ENCODE measurements at places on chromosomes 1 and 21.
A peak's percentile ranks its signal among the peaks of the same experiment; 100 is the strongest.

GRCh38 chr1:71193153-71193552, 112.3 kb upstream of the ZRANB2 start:
- no peak for DNase-seq

DNA sequence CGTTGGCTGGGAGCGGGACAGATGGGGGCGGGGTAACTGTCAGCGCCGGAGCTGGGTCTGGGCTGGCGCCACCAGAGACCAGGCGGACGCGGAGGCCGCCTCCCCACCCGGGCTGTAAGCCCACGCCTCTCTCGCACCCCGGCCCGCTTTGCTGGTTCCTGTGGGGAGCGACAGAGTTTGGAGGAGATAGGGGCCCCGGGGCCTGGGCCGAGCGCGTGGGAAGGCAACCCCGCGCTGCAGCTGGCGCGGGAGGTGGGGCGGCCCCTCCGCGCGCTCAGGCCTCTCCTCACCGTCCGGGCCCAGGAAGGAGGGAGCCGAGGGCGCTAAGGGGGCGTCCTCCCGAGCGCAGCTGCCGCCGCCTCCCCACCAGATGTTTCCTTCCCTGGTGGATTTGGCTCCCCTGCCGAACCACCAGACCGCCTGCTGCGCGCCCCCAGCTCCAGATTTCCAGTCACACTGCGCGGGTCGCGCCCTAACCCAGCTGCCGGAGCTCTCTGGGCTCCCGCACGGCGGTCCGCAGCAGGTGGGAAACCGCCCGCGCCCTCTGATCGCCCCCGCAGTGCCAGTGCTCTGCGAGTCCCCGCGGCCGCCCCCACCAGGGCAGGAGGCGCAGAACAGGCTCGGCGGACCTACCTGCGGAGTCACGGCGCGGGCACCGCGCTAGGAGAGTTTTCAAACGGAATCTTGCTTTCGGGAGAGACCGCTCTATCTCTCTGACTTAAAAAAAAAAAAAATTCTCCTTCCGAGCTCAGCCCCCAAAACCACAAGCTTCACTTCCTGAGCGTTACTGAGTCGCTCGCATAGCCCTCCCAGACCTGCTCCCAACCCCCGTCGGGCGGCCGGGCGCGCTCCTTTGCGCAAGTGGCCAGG, 1.1 kb downstream of the GFI1 start:
- peak; percentile 88 for DNase-seq

- DNase-seq = no peak
These were observed 26.2 kb downstream of the STUM start for GRCh38 chr1:226574591-226575435.

DNA sequence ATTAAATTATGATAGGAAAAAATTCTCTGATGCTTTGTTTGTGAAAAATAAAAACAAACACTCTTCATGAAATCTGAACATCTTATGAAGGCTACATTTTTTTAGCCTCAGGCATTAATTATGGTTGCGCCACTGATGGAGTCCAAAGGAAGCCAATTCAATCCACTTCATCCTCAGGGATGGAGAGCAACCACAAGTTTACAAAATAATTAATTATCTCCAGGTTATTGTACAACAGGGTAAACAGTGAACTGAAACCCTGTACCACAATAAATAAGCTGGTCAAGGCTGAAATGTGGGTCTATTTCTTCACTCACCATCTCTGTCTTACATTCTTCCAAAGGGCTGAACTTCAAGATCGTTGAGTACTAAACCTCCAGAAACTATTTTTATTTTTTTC, 49.2 kb downstream of the MRPL39 start:
- no peak for DNase-seq

- no peak for DNase-seq
These were observed 27.3 kb upstream of the MAGOH start for GRCh38 chr1:53265581-53265980.

DNA sequence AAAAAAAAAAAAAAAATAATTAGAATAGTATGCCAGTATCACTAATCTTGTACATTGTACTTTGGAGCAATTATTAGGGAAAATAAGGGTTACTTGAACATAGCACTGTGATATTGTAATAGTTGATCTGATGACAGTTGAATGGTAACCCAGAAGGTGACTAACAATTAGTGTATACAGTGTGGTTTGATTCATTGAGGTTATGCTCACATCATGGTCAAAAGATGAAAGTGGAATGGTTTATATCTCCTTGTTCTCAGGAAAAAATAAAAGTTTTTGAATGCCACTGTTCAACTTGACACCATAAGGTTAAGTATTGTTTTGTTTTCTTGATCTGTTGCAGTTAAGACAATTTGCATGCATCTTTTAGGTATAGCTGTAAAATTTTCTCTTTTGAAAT, 87.0 kb downstream of the GPR52 start:
- no peak for DNase-seq

DNA sequence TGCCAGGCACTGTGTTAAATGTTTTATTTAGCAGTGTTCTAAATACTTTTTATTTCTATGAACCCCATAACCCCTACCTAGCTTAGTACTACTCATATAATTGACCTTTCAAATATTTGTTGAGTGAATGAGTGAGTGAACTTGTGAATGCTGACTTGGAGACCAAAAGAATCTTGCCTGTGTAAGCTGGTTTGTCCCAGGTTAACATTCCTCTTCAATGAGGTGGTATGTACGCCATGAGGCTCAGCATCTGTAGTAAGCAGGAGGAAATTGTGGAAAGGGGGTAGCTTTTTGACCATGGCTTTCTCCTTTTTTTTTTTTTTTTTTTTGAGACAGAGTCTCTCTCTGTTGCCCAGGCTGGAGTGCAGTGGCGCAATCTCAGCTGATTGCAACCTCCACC, 14.6 kb downstream of the MED18 start:
- DNase-seq = no peak

DNA sequence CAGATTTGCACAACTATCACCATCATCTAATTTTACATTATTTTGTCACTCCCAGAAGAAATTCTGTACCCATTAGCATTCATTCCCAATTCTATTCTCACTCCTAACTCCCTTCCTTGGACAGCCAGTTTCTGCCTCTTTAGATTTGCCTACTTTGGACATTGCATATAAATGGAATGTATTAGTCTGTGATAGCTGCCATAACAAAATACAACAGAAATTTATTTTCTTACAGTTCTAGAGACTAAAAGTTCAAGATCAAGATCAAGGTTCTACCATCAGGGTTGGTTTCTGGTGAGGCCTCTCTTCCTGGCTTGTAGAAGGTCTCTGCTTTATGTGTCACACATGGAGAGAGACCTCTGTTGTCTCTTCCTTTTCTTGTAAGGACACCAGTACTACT, 61.9 kb downstream of the ALG6 start:
- no peak for DNase-seq

- DNase-seq = peak; percentile 84
These were observed 218.7 kb upstream of the COA6 start for GRCh38 chr1:234154320-234155251.

- DNase-seq = no peak
These were observed 96.6 kb upstream of the VANGL1 start for GRCh38 chr1:115545096-115545720.

GRCh38 chr1:65845535-65846060, 52.9 kb downstream of the PDE4B start:
- peak; percentile 46 for DNase-seq

DNA sequence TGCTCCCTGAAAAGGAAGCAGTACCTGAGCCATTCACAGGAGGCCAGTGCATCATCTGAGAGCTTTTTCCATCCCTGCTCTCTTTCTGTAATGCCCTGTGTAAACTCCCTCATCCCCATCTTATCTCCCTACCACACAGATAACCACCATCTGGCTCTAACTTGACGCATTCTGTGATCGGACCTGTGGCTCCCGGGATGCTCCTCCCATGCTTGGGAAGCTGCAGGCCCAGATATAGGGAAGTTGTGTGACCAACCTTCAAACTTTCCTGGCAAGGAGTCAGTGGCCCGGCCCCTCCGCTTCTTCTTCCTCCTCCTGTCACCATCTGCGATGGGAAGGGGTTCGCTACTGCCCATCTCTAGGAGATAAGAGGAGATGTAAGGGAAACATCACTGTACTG, 21.1 kb downstream of the MKNK1 start:
- peak; percentile 30 for DNase-seq

- DNase-seq = no peak
These were observed 8.1 kb downstream of the CACNA1S start for GRCh38 chr1:201104141-201104540.

DNA sequence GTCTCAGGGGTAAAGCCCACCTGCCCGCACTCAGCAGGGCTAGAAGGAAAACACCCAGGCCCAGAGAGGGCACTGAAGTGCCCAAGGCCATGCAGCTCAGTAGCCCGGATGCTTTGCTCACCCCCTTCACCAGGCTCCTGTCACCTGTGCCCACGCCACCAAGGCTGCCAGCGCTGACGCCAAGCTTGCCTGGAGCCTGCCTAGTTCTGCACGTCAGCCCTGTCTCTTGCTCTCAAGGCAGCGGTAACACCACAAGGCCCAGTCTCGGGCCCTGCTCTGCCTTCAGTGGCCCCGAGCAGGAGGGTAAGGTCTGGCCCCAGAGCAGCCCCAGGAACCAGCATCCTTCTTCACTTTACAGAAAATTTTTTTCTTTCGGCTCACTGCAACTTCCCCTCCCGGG, 7.7 kb downstream of the TMEM63A start:
- no peak for DNase-seq

- no peak for DNase-seq
These were observed 62.5 kb downstream of the WNT9A start for GRCh38 chr1:227885135-227885647.

DNA sequence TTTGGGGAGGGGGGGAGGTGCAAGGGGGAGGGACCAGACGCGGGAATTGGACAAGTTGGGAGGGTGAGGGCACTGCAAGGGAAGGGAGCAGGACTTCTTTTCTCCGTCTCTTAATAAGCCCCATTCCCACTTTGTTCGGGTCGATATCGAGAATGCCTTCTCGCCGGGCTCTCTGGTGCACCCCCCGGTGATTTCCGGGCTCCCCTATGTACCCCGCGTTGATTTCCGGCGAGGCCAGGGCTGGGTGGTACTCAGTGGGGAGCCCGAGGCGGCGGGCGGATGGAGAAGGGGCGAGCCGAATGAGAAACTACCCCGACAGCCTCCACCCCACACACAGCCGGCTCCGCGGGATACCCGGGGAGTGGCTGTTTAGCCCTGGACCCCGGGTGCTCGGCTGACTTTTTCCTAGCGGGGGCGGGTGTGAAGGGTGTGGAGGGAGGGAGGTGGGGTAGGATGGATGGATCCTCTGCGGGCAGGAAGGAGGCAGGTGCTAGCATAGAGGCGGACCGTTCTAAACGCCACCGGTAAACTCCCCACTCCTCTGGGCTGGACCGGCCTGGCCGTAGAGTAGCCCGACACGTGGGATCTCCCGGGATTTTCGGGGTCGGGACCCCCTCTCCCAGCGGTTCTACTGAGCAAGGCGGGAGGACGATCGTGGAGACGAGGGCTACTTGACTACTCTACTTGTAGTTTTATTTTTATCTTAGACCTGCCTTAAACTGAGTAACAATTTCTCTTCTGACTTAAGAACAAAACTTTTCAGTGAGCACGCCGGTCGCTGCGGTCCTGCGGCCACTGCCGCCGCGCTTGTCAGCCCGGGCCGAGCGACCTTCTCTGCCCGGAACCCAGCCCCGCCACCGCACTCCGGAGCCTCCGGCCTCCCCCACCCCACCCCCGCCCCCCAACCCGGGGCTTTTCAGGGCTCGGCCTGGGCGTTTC, 1.0 kb downstream of the RNF220 start:
- DNase-seq = peak; percentile 76

GRCh38 chr1:108801101-108801500, 54.6 kb downstream of the STXBP3 start:
- no peak for DNase-seq

DNA sequence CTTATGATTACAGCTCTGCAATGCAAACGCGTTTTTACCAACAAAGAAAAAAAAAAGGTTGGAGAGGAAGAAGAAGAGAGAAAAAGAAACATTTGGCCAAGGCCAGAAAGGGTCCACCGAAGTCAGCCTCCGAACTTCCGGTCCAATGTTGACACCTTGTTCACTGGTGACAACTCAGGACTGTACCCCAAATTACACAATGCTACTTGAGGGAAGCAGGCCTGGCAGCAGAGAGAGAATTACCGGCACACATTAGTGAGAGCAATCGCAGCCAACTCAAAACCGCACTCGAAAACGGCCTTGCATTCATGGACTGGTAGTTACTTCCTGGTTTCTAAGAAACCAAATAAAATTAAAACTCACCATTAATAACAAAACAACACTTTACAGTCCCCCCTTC, 652.5 kb downstream of the KIF26B start:
- DNase-seq = peak; percentile 70

- DNase-seq = no peak
These were observed 301.7 kb downstream of the NTNG1 start for GRCh38 chr1:107442551-107442950.

GRCh38 chr1:6329851-6330250, 63.7 kb downstream of the ACOT7 start:
- no peak for DNase-seq

GRCh38 chr1:167077128-167077867, 12.9 kb downstream of the GPA33 start:
- DNase-seq = no peak

DNA sequence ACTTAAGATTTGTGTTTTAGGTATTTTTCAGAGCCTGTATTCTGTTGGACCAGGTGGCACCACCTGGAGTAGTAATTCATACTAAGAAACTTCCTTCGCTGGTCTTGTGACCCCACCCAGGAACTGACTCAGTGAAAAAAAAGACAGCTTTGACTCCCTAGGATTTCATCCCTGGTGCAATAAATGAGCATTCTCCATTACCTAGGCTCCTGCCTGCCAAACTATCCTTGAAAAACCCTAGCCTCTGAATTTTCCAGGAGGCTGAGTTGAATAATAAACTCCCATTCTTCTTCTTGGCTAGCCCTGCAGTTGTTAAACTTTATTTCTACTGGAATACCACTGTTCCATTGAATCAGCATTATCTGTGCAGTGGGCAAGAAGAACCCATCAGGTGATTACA, 10.6 kb upstream of the RGS18 start:
- no peak for DNase-seq

GRCh38 chr1:85617633-85618100, 37.1 kb downstream of the CCN1 start:
- no peak for DNase-seq

DNA sequence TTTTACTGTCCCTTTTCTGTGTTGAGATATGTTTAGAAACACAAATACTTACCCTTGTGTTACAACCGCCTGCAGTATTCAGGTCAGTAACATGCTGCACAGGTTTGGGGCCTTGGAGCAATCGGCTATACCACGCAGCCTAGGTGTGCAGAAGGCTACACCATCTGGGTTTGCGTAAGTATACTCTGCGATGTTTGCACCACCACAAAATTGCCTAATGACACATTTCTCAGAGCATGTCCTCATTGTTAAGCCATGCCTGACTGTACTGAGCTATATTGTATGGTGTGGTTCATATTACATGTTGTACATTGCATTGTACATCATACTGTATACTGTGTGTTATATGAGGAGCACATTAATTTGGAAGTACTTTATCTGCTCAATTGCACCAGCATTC, 247.4 kb downstream of the RHOU start:
- DNase-seq = peak; percentile 46

GRCh38 chr21:42447732-42448131, 44.0 kb downstream of the UBASH3A start:
- DNase-seq = no peak
